ENCODE measurements at places on chromosomes 7 and 10. TPM values are rescaled to one million over a fixed set of nuclear protein-coding genes. Genes with fewer than 3 reads are reported as not detected.

GRCh38 chr7:27627146-27627545, 35.5 kb downstream of the HIBADH start:
- no peak for DNase-seq

Gene TACC2
- total RNA-seq, result not detected

DNA sequence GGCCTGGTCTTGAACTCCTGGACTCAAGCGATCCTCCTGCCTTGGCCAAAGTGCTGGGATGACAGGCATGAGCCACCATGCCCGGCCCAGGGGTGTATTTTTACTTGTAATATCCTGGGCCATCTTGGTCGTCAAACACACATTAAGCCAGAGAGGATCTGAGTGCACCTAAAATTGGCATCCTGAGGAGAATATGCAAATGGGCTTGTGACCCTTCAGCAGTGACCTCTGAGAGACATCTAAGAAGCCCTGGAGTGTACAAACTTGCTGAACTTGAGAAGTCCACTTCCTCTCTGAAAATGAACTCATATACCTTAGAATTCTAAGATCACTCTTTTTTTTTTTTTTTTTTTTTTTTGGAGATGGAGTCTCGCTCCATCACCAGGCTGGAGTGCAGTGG, 372.0 kb upstream of the C7orf33 start:
- no peak for DNase-seq

- DNase-seq, result no peak
Measured at GRCh38 chr10:11134411-11134810, 116.7 kb downstream of the CELF2 start.

DNA sequence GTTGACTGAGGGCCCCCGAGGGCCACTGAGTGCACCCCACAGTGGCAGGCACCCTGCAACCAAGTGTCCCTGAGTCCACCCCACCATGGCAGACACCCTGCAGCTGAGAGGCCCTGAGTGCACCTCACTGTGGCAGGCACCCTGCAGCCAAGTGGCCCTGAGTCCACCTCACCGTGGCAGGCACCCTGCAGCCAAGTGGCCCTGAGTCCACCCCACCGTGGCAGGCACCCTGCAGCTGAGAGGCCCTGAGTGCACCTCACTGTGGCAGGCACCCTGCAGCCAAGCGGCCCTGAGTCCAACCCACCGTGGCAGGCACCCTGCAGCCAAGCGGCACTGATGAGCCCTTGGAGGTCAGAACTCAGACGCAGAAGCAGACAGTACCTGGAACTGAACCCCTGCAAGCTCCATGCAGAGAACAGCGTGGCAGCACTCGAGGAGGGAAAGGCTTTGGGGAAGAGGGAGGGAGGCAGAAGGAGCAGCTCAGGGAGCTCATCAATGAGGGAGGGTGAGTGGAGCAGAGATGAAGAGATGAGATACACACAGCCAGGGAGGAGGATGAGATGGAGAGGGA, 156.5 kb downstream of the WDR37 start:
- DNase-seq, result no peak

Gene TCAF2
- 17.4 TPM for total RNA-seq

Data from activated B cell treated with CpG ODN at 0.5 μM for 24 hours (primary cell).